ENCODE measurements at places on chromosomes 2 and 18.
A peak's percentile ranks its signal among the peaks of the same experiment; 100 is the strongest.

DNA sequence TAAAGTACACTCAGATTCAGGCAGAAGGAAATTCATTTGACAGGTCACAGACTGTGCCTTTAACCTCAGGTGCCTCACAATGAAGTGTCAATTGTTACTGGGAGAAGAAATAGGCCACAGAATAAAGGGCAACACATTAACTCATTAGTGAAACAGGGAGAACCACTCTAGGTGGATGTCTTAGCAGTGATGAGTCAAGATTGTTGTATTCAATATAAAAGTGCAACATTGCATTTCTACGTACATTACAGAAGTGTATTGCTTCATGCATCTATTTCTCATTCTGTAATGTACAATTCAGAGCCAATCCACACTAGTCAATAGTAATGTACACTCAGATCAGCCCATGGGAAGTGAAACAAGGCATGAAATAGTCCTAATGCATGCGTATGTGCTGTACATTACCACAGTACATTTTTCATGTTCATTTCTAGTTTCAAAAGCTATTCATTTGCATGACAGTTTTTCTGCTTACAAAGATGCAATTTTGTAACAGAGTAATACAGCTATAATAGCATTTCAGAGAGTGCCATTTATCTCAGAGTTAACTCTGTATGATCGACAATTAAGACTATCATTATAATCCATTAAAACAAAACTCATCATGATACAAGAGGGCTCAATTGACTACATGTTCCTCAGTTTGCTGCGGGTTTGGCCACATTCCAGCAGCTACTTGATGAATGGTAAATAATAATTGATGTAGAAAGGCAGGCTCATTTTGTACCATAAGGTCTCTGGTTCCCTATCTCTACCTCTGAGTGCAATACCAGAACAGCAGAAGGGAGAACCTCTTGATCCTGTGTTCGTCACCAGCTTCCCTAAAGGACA is 12.2 kb upstream of the ARL5A start:
- peak; percentile 84 for DNase-seq

DNA sequence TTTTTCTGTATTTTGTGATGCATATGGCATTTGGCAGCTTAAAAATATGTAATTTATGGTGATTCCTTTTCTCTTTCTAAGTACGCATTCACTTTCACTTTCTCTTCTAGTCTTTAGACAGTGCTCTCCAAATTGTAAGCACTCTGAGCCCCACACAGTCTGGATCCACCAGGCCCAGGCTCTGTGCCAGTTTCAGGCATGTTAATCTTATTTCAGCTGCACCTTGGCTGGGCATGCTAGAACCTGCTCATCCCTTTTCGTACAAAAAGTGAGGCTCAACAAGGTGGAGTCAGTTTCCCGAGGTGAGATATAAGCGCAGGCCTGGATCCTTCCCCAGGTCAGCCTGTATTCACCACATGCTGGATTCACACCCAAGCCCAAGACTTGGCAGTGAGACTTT is 203.9 kb downstream of the MTX2 start:
- peak; percentile 97 for DNase-seq

GRCh38 chr2:229124136-229124535 is 147.0 kb downstream of the PID1 start:
- DNase-seq = no peak

- DNase-seq = no peak
Measured at GRCh38 chr2:197322724-197323720, 12.4 kb upstream of the ANKRD44 start.

DNA sequence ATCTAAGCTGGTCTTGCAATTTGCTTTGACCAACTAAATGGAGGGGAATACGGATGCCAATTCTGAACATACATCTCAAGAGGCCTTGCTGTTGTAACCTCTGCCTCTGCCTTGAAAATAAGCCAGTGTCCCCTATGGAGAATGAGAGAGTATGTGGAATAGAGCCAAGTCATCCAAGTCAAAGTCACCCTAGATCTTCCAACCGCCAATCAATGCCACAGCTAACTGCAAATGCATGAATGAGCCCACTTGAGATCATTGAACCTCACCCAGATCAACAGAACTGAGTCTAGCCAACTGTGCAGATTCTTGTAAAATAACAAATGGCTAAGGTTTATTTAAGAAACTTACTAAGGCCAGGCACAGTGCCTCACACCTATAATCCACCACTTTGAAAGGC is 139.8 kb upstream of the TANK start:
- DNase-seq = no peak

GRCh38 chr2:219861307-219861706 is 233.9 kb downstream of the SLC4A3 start:
- no peak for DNase-seq

GRCh38 chr2:96906729-96907114 is 36.8 kb upstream of the SEMA4C start:
- no peak for DNase-seq

DNA sequence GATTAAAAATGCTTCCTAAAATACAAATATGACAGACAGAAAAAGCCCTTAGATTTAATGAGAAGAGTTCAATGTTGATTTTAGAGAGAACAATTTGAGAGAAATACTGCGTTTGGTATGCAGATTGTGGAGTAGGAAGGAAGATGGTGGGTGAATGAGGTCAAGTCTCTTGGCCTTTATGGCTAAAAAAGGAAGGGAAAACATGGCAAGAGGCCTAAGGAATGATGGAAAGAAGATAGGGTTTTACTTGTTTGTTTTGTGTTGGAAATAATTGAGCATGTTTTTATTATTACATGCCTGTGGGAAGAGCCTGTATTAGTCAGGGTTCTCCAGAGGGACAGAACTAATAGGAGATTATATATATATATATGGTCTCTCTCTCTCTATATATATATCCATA is 318.1 kb downstream of the TRIB2 start:
- no peak for DNase-seq

DNA sequence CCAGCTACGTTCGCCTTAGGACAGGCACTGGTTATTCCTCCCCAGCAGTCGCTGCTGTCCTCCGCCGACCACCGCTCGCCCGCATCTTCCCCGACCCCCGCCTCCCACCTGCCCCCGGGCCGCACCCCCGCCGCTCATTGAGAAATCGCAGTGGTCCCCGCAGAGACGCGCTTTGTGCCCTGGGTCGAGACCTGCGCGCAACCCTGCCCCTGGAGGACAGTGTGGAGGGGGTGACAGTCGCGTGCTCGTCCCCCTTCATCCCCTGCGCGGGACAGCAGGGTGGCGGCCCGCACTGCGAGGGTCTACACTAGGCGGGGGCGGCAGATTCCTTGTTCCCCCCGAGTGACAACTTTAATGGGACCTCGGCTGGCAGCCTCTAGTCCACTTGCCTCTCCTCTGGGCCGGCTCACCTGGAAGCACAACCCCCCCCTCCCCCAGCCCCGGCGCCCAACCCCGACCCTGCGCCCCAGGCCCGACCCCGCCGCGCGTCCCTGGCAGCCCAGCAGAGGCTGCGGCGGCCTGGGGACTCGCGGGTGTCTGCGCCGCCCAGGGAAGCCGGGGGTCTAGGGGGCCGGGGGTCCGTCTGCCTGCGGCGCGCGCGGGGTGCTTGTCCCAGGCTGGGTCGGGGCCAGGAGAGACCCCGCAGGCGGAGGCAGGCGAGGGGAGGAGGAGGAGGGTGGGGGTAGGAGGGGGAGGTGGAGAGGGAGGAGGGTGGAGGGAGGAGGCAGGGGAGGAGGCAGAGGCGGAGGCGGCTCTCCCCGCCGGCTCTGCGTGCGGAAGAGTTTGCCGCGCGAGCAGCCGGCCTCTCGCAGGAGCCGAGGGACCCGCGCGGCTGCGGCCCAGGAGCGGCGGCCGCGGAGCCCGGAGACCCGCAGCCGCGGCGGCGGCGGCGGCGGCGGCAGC is at the start of gene NPAS2:
Gene NPAS2 (plus strand): TSS at position 770 of the 903 bp plus-strand sequence. CDS start 84,616 bp downstream, outside the sequence.
- DNase-seq = peak; percentile 65

DNA sequence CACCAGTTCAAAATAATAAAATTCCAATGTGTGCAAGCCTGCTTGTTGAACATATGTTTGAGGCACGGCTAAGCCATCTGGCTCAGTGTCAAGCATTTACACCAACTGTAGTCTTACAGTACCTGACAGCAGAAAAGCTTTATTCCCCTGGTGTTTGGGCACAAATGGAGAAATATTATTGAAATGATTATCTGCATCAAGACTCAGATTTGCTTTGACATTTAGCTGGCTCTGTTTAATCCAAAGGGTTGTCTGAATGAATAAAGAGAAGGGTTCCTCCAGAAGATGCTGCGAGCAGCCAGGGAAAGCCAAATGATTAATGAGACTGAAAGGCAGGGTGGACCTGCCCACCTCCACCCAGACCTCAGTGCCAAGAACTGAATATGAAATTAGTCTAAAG is 393.2 kb upstream of the GALNT5 start:
- DNase-seq = no peak
